ENCODE measurements at places on chromosomes 12 and 14. TPM values are rescaled to one million over a fixed set of nuclear protein-coding genes. Genes with fewer than 3 reads are reported as not detected.

Gene SLCO1B1
- not detected for total RNA-seq

Gene PTPRO
- 1.00 TPM for total RNA-seq

Gene WNT5B
- total RNA-seq = not detected

Gene HCAR3
- not detected for total RNA-seq

Gene CACNA2D4
- 5.0 TPM for total RNA-seq

Gene HOXC12
- not detected for total RNA-seq

Gene SLC6A13
- total RNA-seq = not detected

Gene BMAL2
- not detected for total RNA-seq

Gene WIF1
- total RNA-seq = not detected

Gene NTF3
- total RNA-seq = not detected

Gene TBC1D30
- total RNA-seq = 0.14 TPM

Gene NOVA1
- not detected for total RNA-seq

Gene LGMN
- total RNA-seq = 2.4 TPM

Gene CHGA
- not detected for total RNA-seq

Gene APOF
- not detected for total RNA-seq

Gene PLXNC1
- 7.7 TPM for total RNA-seq

Gene HOXC13
- total RNA-seq = not detected

Gene RNASE2
- total RNA-seq = not detected

Gene CDK2
- total RNA-seq = 13.5 TPM

Gene STYK1
- total RNA-seq = 0.89 TPM

Gene USP30
- 28.2 TPM for total RNA-seq

Gene CEBPE
- not detected for total RNA-seq

Gene RHEBL1
- 5.6 TPM for total RNA-seq

Gene OTOGL
- not detected for total RNA-seq

Gene PLCZ1
- total RNA-seq = not detected

Gene EFS
- not detected for total RNA-seq

Data from CD8-positive, alpha-beta T cell (primary cell).